ENCODE measurements at places on chromosomes 6 and 20.

DNA sequence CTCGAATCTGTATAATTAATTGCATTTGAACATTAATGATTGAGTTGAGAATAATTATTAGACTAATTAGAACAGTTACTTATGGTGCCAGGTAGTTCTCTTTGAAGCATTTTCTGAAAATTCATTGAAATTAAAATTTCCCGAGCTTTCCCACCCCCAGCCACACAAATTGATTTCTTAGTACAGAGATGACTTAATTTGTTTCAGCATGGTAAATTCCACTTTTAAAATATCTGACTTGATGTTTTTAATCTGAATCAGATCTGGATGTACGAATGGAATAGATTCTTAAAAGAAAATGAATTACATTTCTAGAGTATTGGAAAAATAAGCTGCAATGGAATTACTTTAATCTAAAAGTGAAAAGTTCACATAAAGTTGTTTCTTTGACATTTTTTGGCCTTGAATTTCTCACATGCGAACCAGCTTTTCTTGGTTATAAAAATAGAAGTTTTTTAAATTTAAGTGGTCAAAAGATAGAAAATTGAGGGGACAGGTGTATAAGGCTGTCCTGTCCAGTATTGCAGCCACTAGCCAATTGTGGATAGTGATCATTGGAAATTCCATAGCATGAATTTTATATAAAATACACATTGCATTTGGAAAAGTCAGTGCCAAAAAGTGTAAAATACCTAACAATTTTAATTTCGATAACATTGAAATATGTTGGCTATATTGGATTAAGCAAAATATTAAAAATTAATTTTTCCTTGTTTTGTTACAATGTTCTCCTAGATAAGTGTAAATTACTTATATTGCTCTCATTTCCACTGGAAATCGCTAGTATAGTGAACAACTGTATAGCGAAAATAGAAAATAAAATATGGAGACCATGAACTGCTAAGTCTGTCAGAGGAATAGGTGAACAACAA, 102.9 kb downstream of the OR2B2 start:
- no peak for DNase-seq

- DNase-seq, result no peak
Measured at GRCh38 chr6:158290659-158291058, 21.6 kb upstream of the TULP4 start.

GRCh38 chr20:57590485-57591288, 29.5 kb downstream of the ZBP1 start:
- DNase-seq, result no peak

- no peak for DNase-seq
Measured at GRCh38 chr6:21137700-21138335, 455.7 kb upstream of the SOX4 start.

- no peak for DNase-seq
Measured at GRCh38 chr6:112307707-112308106, 39.4 kb upstream of the RFPL4B start.

GRCh38 chr6:32116674-32117073, 7.5 kb upstream of the TNXB start:
- no peak for DNase-seq

GRCh38 chr20:16530201-16530681, 43.0 kb downstream of the KIF16B start:
- no peak for DNase-seq

GRCh38 chr20:37480919-37481318, 40.1 kb upstream of the NNAT start:
- DNase-seq, result no peak

GRCh38 chr6:109874621-109875020, 103.5 kb upstream of the GPR6 start:
- no peak for DNase-seq

DNA sequence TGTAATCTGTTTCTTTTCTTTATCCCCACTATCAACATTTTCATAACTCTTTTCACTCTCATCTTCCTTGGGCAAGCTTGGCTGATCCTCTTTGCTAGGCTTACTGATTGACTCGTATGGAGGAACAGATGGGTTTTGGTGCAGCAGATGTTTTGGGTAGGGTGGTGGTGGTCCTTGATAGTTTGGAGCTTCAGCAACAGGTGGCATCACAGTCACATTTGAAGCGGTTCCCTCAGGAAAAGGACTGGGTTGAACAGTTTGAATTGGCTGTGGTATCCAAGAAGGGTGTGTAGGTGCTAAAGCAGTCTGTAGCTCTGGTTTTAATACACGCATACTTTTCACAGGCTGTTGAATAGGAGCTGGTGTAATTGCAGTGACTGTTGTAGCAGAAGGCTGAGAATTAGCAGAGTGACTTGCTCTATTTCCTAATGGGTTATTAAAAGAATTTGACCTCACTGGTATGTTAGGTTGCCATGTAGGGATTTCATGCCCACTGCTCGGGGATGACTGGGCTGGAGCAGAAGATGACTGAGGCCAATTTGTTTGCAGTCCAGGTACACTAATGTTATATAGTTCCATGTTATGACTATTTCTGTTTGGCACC, 34.5 kb downstream of the LATS1 start:
- DNase-seq, result no peak

DNA sequence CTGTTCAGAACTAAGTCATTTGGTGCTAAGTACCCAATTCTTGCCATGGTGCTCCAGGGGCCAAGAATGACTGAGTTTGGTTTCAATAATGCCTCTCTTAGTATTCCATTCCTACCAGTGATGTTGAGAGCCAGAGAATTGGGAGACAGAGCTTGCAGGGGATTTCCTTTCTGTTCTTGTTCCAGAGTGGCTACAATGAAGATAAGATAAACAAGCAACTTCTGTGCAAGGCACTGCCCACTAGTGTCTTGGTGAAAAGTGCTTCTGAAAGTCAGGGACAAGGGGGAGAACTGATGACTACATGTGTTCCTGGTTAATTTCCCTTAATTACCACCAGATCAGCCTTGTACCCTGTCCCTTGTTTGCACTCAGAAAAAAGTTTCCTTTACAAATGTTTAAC, 421.6 kb downstream of the BCKDHB start:
- DNase-seq, result no peak

DNA sequence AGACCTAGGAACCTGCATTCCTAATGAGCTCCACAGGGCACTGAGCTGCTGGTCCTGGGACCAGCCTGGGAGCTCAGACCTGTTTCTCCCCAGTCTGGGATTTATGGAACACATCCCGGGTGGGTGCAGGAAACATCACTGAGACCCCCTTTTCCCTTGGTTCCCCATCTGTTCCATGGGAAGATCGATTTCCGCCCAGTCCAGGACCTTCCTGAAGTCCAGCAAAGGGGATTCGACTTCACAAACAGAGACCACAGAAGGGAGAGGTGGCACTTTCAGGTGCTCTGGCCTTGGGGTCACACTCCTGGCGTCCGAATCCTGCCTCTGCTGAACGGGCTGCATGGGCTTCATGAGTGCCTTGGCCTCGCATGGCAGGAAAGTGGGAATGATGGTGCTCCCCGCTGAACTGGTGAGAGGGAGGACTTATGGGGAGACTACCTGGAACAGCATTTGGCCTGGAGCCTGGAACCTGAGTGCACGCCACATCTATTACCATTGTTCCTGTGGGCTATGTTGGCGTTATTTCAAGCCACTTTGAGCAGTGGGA, 296.3 kb downstream of the TAF4 start:
- DNase-seq, result no peak

DNA sequence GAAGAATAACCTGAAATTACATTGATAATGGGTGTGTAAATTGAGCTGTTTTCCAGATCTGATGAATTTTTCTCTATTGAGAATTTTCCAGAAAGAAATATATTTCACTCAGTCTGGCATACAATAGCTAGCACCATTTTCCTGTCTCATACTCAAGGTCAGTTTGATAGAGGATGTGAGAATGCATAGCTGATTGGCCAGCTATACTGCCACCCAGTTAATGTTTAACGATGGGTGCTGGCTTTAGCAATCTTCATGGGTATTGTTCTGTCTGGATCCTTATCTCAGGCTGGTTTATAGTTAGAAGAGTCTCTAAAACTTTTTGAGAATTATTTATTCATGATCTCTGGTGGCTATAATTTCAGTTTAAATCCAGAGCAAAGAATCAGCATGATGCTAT, 147.4 kb downstream of the HDGFL1 start:
- DNase-seq, result no peak

GRCh38 chr6:154276810-154277628, 79.6 kb downstream of the IPCEF1 start:
- peak; percentile 84 for DNase-seq

GRCh38 chr6:88008411-88008810, 39.2 kb upstream of the SPACA1 start:
- DNase-seq, result no peak

DNA sequence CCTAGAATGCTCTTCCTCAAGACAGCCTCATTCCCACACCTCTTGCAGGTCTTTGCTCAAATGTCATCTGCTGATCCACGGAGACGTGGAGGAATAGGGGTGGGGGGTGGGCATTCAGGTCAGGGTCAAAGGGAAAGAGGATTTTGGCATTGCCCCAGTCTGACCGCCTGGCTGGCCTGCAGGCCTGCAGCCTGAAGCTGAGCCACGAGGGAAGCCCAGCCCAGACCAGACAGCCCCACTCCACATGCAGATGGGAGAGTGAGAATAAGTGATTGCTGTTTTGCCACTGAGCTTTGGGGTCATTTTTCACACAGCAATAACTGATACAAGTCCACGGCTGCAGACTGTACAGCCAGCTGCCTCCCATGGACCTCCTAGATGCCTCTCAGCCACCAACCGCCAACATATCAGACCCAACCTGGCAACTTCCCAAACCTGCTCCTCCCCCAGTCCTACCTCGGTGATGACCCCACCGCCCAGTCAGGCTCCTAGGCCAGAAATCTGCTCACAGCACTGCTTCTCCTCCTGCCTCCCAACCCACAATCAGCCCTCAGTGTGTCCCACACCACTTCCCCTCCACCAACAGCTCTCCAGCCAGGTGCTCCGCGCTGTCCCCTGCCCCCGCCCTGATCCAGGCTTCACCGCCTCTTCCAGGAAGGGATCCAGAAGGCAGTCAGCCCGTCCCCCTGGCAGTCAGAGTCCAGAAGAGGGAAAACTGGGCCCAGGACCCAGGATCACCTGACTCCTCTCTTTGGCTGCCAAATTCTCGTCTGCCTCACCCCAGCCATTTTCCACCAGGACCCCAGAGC, 14.0 kb downstream of the KIAA1755 start:
- DNase-seq, result no peak

- DNase-seq, result no peak
Measured at GRCh38 chr6:50449128-50449527, 264.2 kb upstream of the TFAP2D start.

DNA sequence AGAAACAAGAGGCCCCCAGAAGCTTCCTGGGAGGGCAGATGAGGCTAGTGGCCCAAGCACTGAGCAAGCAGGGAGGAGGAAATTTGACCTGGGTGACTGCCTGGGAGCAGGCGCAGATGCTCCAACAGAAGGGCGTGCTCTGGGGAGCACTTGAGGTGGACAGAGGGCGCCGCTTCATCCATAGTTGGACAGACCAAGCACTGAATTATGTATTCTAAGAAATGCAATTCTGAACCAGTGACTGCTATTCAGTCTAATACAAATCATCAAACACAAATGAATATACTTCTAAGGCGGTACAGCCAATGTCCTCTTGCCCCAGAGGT, 28.7 kb upstream of the IRF4 start:
- DNase-seq, result no peak

DNA sequence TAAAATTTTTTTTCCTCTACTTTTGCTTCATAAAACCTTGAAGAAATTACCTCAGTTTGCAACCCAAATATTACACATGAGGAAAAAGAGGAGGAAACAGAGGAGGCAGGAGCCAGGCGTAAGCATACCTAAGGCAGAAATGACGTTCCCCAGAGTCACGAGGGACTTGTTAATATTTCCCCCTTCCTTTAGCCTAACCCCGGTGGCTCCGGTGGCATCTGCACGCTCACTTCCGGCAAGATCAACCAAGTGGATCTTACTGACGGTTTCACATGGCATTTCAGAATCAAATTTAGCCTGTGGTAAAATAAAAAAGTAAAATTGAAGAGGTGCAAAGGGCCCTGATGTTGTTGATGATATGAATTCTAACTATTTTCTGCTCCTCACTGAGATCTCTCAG, 67.4 kb downstream of the KIF16B start:
- DNase-seq, result no peak

- DNase-seq, result no peak
Measured at GRCh38 chr6:119262612-119263011, 86.9 kb downstream of the MAN1A1 start.

DNA sequence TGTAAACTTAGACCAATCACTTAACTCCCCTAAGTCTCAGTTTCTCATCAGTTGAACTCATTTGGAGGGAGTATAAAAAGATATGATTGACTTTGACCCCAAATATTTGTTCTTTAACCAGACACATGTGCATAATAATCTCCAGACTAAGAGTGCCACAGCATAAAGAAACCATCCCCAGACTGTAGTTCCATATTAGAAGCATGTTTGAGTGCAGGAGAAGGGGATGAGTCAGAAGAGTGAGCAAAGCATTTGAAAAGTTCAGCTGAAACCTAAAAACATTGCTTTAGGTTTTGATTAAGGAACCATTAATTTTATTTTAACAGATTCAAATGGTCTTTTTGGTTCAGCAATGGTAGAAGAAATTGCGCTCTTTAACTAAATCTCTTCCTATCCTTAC, 654.8 kb downstream of the UTRN start:
- DNase-seq, result no peak

GRCh38 chr6:30801950-30802349, 57.6 kb upstream of the IER3 start:
- no peak for DNase-seq

- no peak for DNase-seq
Measured at GRCh38 chr20:62021793-62022385, 43.8 kb downstream of the TAF4 start.

- DNase-seq, result no peak
Measured at GRCh38 chr6:21381331-21381963, 212.1 kb upstream of the SOX4 start.

GRCh38 chr6:88135578-88136114, 30.5 kb downstream of the CNR1 start:
- no peak for DNase-seq

- DNase-seq, result peak; percentile 72
Measured at GRCh38 chr20:19995220-19995863, 21.8 kb upstream of the NAA20 start.

DNA sequence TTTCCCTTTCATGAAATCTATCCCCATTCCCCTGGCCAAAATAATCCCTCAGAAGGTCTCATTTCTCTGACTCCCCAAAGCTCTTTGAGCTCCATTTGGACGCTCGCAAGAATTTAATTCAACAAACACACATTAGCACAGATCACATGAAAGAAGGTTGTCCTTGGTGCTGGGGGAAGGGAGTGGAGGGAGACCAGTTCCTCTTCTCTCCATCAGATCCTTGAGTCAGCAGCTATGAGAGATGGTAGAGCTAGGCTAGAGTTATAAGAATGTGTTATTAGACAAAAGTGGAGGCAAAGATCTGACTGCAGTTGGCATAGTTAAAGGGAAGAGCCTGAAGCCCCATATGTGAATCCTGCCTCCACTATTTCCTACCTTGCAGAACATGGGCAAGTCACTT, 184.2 kb upstream of the CDYL start:
- no peak for DNase-seq

All from NCI-H1092 treated with DMSO at 0.1 percent for 48 hours (cell line).